ENCODE measurements at places on chromosomes 11 and 22. TPM values are rescaled to one million over a fixed set of nuclear protein-coding genes. Genes with fewer than 3 reads are reported as not detected.

NCAM1 gene
- 64.4 TPM for polyA plus RNA-seq

DNA sequence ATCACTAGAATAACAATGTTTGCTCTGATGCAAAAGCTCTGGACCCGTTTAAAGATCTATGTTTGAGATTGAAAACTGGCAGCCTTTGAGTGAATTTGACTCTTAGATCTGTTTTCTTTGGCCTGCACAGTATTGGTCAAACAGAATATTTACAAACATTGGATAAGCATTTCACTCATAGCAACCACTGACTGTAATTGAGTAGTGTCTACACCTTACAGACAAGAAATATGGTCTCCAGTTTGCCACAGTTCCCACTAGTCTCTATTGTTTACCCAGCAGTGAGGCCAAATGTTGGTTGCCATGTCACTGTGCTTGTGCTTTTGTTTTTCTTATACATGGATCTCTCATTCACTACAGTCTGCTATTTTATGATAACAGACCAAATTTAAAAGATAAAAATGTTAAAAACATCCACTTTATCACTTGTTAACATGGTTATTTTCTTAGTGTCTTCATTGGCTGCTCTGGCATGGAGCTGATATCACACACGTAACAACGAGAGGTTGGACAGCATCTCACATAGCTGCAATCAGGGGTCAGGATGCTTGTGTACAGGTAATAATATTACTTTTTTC lies 12.2 kb downstream of the ANKRD42 start:
- no peak for DNase-seq

GRCh38 chr11:44915621-44916020 lies 35.1 kb downstream of the TP53I11 start:
- no peak for DNase-seq

DNA sequence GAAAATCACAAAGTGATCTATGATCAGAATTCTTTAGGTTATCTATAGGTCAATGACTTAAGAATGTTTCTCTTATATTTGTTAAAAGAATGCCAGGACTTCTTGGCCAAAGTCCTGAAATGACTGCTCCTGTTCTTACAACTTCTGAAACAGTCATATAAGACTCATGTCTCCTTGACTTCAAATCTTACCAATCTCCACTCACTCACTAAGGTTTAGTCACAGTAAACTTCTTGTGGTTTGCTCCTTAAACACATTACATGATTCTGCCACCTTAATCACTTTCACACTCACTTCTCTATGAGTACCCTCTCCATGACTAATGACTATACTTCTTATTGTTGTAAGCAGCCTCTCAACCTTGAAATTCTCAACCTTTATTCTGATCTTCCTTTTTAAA lies 648.7 kb upstream of the CCDC179 start:
- DNase-seq = no peak

GRCh38 chr22:21764038-21764804 lies 28.6 kb upstream of the YPEL1 start:
- DNase-seq = no peak

GRCh38 chr11:9803685-9804418 lies 140.0 kb downstream of the SWAP70 start:
- no peak for DNase-seq
